T-helper 17 cell (primary cell): ENCODE measurements at places on chromosomes 3 and 15.
A peak's percentile ranks its signal among the peaks of the same experiment; 100 is the strongest.

GRCh38 chr3:140540262-140540661 is 137.6 kb upstream of the TRIM42 start:
- no peak overlapping the region for H3K4me3 ChIP-seq
- peaks cover 8% of the 10 kb centered on the region for H3K27me3 ChIP-seq
- H3K27ac ChIP-seq = no peak overlapping the region
- no peaks in the 10 kb centered on the region for H3K36me3 ChIP-seq
- no peak for DNase-seq

DNA sequence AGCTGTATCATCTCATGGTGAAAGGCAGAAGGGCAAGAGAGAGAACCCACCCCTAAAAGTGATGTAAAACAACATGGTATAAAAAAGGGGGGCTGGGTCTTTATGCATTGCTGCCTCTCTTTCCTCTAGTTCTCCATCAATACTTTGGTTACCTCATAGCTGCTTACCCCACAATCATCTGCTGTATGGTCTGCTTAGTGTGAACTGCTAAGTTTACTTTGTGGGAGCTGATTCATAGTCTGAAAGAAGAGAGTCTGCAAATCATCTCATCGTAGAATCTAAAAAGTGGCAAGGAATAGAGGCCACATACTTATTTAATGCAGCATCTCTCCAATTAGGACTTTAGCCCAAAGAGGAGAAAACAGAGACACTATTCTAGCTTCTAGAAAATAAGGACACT is 546.8 kb downstream of the GBE1 start:
- no peaks in the 10 kb centered on the region for H3K36me3 ChIP-seq
- DNase-seq = no peak
- no peaks in the 10 kb centered on the region for H3K4me1 ChIP-seq
- no peak overlapping the region for H3K4me3 ChIP-seq
- H3K27me3 ChIP-seq = no peaks in the 10 kb centered on the region
- no peak overlapping the region for H3K27ac ChIP-seq

- DNase-seq = no peak
- H3K27me3 ChIP-seq = no peaks in the 10 kb centered on the region
- H3K4me3 ChIP-seq = peak overlapping the region; percentile 96
- peak overlapping the region; percentile 89 for H3K27ac ChIP-seq
Measured at GRCh38 chr15:56916825-56917477, 1.5 kb upstream of the TCF12 start.

- H3K4me3 ChIP-seq = no peak overlapping the region
- H3K4me1 ChIP-seq = no peaks in the 10 kb centered on the region
- H3K27ac ChIP-seq = no peak overlapping the region
- H3K27me3 ChIP-seq = peaks cover 1% of the 10 kb centered on the region
- H3K36me3 ChIP-seq = no peaks in the 10 kb centered on the region
Measured at GRCh38 chr3:55607844-55608243, 120.7 kb upstream of the WNT5A start.

- H3K27ac ChIP-seq = no peak overlapping the region
- H3K4me1 ChIP-seq = no peaks in the 10 kb centered on the region
- peaks cover under 1% of the 10 kb centered on the region for H3K36me3 ChIP-seq
- H3K27me3 ChIP-seq = no peaks in the 10 kb centered on the region
- no peak overlapping the region for H3K4me3 ChIP-seq
- no peak for DNase-seq
Measured at GRCh38 chr3:8848696-8849131, 79.3 kb upstream of the OXTR start.

GRCh38 chr3:152321200-152321954 is 52.6 kb downstream of the MBNL1 start:
- no peaks in the 10 kb centered on the region for H3K27me3 ChIP-seq
- no peak for DNase-seq
- peaks cover 52% of the 10 kb centered on the region for H3K4me1 ChIP-seq
- H3K4me3 ChIP-seq = peak overlapping the region; percentile 67
- peaks cover 7% of the 10 kb centered on the region for H3K36me3 ChIP-seq
- H3K27ac ChIP-seq = peak overlapping the region; percentile 94

DNA sequence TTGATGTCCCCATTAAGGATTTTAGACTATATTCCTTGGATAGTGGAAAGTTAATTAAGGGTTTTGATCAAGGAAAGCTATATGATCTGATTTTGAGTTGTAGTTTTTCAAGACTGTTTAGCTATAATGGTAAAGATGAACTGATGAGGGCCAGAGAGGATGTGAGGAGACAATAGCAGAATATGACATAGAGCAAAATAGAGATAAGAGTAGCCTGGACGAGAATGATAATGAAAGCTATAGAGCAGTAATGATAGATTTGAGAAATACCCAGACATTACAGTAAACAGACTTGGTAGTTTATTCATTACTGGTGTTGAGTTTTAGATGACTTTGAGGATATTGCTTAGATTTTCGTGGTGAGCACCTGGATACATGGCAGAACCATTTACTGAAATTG is 3.8 kb downstream of the SUCNR1 start:
- no peak overlapping the region for H3K4me3 ChIP-seq
- H3K4me1 ChIP-seq = peaks cover 7% of the 10 kb centered on the region
- no peak overlapping the region for H3K27ac ChIP-seq
- H3K27me3 ChIP-seq = peaks cover 16% of the 10 kb centered on the region

DNA sequence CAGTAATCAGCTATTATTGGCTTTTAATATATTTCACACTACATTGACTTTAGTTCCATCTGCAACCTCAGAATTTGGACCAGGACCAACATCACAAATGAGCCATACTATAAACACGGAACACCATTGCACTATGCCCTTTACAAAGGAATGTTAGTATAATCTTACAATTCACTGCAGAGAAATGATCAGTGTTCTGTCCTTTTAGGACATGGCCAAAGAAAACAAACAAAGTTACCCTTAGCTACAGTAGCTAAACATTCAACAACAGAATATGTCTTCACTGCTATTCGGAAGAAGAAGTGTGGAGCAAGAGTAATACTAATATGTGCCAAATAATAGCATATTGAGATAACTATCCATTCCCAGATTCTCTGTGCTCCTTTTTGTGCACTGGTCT is 90.4 kb downstream of the NAALADL2 start:
- H3K27me3 ChIP-seq = no peaks in the 10 kb centered on the region
- H3K27ac ChIP-seq = no peak overlapping the region

GRCh38 chr15:56031836-56032235 is 38.4 kb upstream of the NEDD4 start:
- H3K4me3 ChIP-seq = no peak overlapping the region
- DNase-seq = no peak
- H3K4me1 ChIP-seq = peaks cover 12% of the 10 kb centered on the region
- peaks cover 12% of the 10 kb centered on the region for H3K36me3 ChIP-seq
- H3K27ac ChIP-seq = no peak overlapping the region

- H3K4me1 ChIP-seq = peaks cover 7% of the 10 kb centered on the region
- H3K27me3 ChIP-seq = no peaks in the 10 kb centered on the region
- H3K36me3 ChIP-seq = peaks cover 3% of the 10 kb centered on the region
- H3K27ac ChIP-seq = no peak overlapping the region
- DNase-seq = no peak
- H3K4me3 ChIP-seq = no peak overlapping the region
Measured at GRCh38 chr3:183487896-183488295, 59.5 kb upstream of the MCF2L2 start.

DNA sequence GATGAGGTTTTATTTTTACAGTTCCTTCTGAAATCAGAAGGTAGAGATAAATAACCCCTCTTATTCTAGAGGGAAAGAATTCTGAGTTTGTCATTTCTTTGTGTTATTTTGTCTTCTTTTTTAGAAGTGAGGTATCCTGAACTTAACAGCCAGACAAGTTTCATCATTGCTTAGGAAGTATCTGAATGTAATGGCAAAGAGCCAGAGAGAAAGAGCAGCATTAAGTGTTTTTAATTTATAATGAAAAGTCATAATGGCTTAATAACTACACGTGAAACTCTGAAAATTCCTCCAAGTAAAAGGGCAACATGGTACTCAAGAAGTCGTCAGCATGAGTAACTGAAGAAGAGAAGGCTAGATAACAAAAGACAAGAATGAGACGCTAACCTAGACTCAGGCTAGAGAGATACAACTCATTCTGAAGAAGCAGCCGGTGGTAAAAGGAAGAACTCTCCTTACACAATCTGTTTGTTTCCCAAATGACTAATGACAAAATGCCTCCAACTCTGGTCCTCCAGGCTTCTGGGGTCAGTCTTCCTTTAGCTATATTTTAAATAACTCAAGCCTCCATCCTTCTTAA is 116.2 kb upstream of the NECTIN3 start:
- H3K36me3 ChIP-seq = no peaks in the 10 kb centered on the region
- DNase-seq = no peak
- no peaks in the 10 kb centered on the region for H3K4me1 ChIP-seq
- peaks cover 14% of the 10 kb centered on the region for H3K27me3 ChIP-seq
- H3K4me3 ChIP-seq = no peak overlapping the region

DNA sequence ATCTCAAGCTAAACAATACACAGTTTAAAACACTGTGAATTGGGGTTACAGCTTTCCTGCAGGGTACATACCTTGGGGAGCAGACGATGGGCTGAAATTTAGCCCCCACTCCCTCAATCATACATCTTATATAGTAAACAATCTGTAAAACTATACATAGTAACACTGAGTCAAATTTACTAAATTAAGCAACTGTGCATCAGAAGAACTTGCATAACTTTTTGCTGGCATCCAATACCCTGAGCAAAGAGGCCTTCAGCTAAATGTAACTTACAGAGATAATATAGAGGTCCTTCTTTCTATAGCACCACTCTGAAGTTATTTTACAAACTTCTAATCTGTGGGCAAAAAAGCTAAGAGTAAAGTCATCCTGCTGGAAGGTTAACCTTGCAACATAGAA is 603.6 kb upstream of the TGFBR2 start:
- H3K27me3 ChIP-seq = no peaks in the 10 kb centered on the region
- no peaks in the 10 kb centered on the region for H3K36me3 ChIP-seq
- H3K4me1 ChIP-seq = no peaks in the 10 kb centered on the region
- H3K4me3 ChIP-seq = no peak overlapping the region
- no peak for DNase-seq
- H3K27ac ChIP-seq = no peak overlapping the region

DNA sequence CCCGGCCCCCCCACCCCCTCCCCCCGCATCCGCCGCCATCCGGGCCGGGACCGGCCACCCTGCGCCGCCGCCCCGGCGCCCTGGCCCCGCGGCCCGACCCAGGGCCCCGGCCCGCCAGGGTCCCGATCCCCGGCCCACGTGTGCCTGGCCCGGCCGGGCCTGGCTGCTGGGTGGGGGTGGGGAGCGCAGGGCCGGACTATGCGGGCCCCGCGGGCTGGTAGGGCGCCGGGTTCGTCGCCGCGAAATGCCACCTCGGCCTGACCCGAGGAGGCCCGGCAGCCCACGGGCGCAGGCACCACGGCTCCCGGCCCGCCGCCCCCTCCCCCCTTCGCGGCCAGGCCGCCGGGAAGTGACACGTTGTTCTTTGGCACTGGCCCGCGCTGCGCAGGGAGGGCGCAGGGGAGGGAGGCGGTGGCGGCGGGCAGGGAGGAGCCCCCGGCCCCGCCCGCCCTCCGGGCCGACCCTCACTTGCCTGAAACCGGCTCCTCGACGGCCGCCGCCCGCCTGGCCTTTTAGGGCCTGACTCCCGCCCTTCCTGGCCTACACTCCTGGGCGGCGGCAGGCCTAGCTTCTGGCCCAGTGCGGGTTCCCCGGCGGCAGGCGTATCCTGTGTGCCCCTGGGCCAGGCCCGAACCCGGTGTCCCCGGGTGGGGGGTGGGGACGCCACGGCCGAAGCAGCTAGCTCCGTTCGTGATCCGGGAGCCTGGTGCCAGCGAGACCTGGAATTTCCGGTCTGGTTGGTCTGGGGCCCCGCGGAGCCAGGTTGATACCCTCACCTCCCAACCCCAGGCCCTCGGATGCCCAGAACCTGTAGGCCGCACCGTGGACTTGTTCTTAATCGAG is 515 bp downstream of the EIF4G1 start:
- H3K4me3 ChIP-seq = peak overlapping the region; percentile 87
- H3K4me1 ChIP-seq = peaks cover 36% of the 10 kb centered on the region
- H3K27ac ChIP-seq = peak overlapping the region; percentile 86
- peaks cover 2% of the 10 kb centered on the region for H3K36me3 ChIP-seq

DNA sequence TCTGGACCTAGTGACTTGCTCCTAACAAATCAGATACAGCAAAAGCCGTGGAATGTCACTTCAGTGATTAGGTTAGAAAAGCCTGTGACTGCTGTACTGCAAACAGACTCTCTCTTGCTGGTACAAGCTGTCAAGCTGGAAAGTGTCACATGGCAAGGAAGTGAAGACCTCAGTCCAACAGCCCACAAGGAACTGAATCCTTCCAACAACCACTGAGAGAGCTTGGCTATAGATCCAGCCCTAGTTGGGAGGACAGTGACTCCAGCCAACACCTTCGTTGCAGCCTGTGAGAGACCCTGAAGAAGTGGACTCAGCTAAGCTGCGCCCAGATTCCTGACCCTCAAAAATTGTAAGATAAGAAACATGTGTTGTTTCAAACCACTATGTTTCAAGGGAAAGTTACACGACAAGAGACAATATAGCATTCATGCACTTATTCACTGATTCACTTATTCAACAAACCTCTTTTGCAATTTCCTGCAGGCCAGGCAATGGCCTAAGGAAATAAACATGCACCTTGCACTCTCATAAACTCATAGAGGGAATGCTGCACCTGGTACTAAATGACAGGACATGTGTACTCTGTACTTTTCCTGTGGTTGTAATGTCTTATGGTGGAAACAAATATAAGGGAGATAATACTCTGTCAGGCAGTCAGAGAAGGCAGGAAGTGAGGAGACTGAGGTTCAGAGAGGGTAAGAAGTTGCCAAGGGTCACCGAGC is 142.9 kb downstream of the CADPS start:
- H3K36me3 ChIP-seq = no peaks in the 10 kb centered on the region
- H3K27me3 ChIP-seq = no peaks in the 10 kb centered on the region

- no peak overlapping the region for H3K27ac ChIP-seq
- H3K27me3 ChIP-seq = peaks cover 40% of the 10 kb centered on the region
- H3K4me3 ChIP-seq = no peak overlapping the region
Measured at GRCh38 chr3:182636646-182637045, 156.7 kb upstream of the ATP11B start.

DNA sequence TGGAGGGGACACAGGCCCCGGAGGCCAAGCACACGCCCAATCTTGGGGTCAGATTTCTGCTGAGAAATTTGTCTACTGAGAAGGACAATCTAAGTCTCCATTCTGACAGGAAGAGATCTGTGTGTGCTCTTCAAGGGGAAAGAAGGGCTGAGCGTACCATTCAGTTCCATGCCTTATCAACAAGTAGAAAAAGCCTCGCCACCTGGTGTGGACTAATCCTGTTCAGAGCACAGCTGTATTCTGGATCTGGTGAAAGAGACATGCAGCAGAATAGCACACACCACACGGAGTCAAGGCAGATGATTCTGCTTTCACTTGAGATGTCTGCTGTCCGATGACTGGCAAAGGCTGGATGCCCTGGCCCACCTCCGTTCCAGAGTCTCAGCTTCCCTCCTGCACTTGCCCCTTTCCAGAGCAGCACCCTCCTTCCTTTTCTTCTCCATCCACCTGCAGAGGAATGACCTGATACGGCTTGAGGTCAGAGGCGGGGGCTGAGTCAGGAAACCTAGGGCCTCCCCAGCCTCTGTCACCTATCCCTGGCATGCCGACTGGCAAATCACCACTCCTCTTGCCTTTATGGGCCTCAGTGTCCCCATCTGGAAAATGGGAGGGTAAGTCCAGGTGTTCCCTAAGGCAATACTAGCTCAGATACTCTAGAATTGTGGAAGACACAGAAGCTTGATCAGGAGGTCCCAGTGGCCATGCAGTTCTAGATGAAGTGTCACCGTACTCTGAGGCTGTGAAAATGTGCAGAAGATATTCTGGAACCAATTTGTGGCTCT is 36.9 kb upstream of the CTSH start:
- DNase-seq = no peak
- H3K4me1 ChIP-seq = peaks cover 20% of the 10 kb centered on the region
- peaks cover 4% of the 10 kb centered on the region for H3K27me3 ChIP-seq

GRCh38 chr3:62873761-62874710 is 1.2 kb downstream of the CADPS start:
- H3K27ac ChIP-seq = no peak overlapping the region
- no peak for DNase-seq
- H3K27me3 ChIP-seq = peaks cover 28% of the 10 kb centered on the region
- no peaks in the 10 kb centered on the region for H3K4me1 ChIP-seq
- H3K4me3 ChIP-seq = no peak overlapping the region
